Small intestine (tissue), 16 donors: ENCODE measurements at places on chromosomes 16 and 17.

GRCh38 chr16:70250748-70251628 is 752 bp downstream of the EXOSC6 start:
- peak overlapping the region; percentile 94 for H3K27ac ChIP-seq
- peak overlapping the region; percentile 50 for H3K4me3 ChIP-seq
- H3K27me3 ChIP-seq = no peaks in the 10 kb centered on the region
- H3K36me3 ChIP-seq = peaks cover 47% of the 10 kb centered on the region

- no peaks in the 10 kb centered on the region for H3K4me1 ChIP-seq
- no peaks in the 10 kb centered on the region for H3K27me3 ChIP-seq
- peak; percentile 27 for DNase-seq
- H3K27ac ChIP-seq = peak overlapping the region; percentile 92
- peak overlapping the region; percentile 71 for H3K4me3 ChIP-seq
These were observed 1.6 kb downstream of the HOXB2 start for GRCh38 chr17:48543107-48543853.

- peaks cover 26% of the 10 kb centered on the region for H3K4me1 ChIP-seq
- no peaks in the 10 kb centered on the region for H3K36me3 ChIP-seq
- DNase-seq = no peak
- H3K27ac ChIP-seq = peak overlapping the region; percentile 63
- no peaks in the 10 kb centered on the region for H3K27me3 ChIP-seq
These were observed 101.6 kb downstream of the RAB11FIP4 start for GRCh38 chr17:31492880-31493655.

- H3K36me3 ChIP-seq = no peaks in the 10 kb centered on the region
- no peaks in the 10 kb centered on the region for H3K27me3 ChIP-seq
- no peak for DNase-seq
These were observed 98.0 kb downstream of the KPNA2 start for GRCh38 chr17:68133346-68134045.

DNA sequence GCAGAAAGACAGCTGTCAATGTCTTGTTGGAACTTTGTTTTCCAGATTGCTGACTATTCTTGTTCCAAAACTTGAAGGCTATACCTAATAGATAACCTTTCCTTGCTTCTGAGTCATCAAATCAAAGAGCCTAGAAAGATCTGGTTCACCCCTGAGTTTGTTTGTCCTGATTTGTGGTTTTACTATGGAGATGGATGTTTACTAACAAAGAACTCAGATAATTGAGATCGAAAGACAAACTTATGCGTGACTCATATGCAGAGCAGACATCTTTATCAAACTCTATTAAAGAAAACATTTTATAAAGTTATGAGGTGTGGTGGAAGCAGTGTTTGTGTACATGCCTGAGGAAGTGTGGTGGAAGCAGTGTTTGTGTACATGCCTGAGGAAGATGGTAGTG is 311.1 kb upstream of the TBX2 start:
- no peak overlapping the region for H3K27ac ChIP-seq
- no peaks in the 10 kb centered on the region for H3K4me1 ChIP-seq
- H3K36me3 ChIP-seq = peaks cover 2% of the 10 kb centered on the region
- no peak overlapping the region for H3K4me3 ChIP-seq

GRCh38 chr17:63976702-63977101 is 4.0 kb upstream of the SCN4A start:
- DNase-seq = no peak
- no peak overlapping the region for H3K4me3 ChIP-seq
- no peaks in the 10 kb centered on the region for H3K36me3 ChIP-seq
- no peak overlapping the region for H3K27ac ChIP-seq

GRCh38 chr16:84312783-84313382 is 18.2 kb downstream of the WFDC1 start:
- peak overlapping the region; percentile 52 for H3K4me3 ChIP-seq
- H3K27me3 ChIP-seq = no peaks in the 10 kb centered on the region
- H3K4me1 ChIP-seq = no peaks in the 10 kb centered on the region
- peak; percentile 67 for DNase-seq

GRCh38 chr17:58763263-58763662 is 7.6 kb downstream of the PPM1E start:
- no peak for DNase-seq
- no peak overlapping the region for H3K4me3 ChIP-seq
- no peaks in the 10 kb centered on the region for H3K4me1 ChIP-seq
- H3K27me3 ChIP-seq = peaks cover 6% of the 10 kb centered on the region
- no peaks in the 10 kb centered on the region for H3K36me3 ChIP-seq

GRCh38 chr16:2030036-2030435 is 3.3 kb downstream of the NHERF2 start:
- no peak for DNase-seq
- peaks cover 24% of the 10 kb centered on the region for H3K4me1 ChIP-seq
- H3K27me3 ChIP-seq = peaks cover 23% of the 10 kb centered on the region
- H3K36me3 ChIP-seq = no peaks in the 10 kb centered on the region

DNA sequence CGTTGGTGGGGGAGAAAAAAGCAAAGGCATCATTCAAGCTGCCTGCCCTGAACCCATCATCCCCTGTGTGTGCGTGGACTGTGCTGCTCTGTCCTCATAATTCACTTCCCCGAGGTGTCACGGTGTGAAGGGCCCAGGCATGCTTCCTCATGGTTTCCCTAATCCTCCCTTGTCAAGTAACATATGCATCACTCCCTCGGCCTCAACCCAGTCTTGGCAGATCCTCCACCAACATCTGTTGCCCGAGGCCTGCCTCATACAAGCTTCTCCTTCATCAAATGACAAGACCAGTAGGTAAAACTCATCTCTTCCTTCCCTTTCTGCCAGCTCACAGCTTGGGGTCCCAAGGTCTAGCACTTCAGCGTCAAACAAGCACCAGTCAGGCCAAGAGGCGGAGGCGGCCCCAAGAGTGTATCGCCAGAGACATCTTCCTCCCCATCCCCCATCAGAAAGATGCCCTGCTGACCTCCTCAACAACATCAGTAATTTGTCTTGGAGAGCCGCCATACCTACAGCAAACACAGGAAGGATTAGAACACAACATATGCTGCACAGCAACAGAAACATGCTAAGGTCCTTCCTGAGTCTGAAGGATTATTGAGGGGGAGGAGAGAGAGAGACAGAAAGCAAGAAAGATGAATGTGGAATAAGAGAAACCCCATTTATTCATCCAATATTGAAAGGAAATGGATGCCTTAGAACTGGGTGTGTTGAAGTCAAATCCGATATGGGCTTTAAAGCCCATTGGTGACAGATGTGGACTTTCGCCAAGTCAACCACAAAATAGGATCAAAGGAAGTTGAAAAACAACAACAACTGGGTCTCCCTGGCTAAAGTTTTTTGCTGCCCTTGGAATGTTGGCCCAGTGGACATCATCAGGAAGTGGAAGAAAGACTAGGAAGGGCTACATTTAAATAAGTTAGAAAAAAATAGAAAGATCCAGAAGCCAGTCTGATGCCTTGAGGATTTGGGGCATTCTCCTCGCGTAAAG is 38.4 kb downstream of the SOX9 start:
- no peaks in the 10 kb centered on the region for H3K27me3 ChIP-seq
- H3K36me3 ChIP-seq = no peaks in the 10 kb centered on the region
- H3K4me3 ChIP-seq = no peak overlapping the region
- no peak overlapping the region for H3K27ac ChIP-seq
- no peak for DNase-seq
